NCI-H510A treated with DMSO at 0.1 percent for 48 hours (cell line): ENCODE measurements at places on chromosomes 16 and 17.

DNA sequence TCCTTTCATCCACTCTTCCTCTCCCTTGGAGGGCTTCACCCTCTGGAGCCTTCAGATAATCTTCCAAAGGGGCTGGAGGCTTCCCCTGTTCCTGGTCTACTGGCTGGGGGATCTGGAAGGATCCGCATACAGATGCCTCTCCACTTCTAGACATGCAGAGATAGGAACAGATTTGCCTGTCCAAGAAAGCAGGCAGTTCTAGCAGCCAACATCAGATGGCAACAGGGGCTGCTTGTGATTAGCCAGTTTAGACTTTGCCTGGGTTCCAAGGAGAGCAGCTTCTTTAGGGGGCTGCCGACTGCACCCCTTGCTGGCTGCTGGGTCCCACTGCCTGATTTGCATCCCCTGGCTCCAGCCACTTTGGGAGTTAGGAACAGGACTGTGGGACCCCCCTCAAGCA is 6.2 kb upstream of the CD300A start:
- no peak for DNase-seq

DNA sequence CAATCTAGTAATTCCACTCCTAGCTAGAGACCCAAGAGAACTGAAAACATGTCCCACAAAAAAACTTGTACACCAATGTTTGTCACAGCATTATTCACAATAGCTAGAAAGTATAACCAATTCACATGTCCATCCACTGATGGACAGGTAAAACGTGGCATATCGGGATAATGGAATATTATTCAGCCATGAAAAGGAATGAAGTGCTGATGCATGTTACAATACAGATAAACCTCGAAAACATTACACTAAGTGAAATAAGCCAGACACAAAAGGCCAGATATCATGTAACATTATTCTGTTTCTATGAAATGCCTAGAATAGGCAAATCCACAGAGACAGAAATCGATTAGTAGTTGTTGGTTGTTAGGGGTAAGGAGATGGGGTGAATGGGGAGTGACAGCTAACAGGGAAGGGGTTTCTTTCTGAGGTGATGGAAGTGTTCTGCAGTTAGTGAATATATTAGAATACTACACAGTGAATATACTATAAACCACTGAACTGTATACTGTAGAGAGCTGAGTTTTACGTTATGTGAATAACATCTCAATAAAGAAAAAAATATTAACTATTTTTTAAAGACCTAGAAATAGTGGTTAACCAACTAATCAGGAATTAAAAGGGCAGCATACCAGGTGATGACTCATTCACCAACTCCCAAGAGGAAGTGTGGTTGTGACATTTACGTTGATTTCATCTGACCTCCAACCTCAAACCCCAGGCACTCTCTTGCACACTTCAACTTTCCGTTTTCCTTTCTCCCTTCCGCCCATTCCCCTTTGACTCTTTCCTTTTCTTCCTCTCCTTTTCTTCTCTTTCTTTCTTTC is 48.6 kb downstream of the GAS7 start:
- no peak for DNase-seq

- no peak for DNase-seq
These were observed at the start of gene CTRB1 for GRCh38 chr16:75218256-75219076. Gene CTRB1 (plus strand): TSS chr16:75218988. CDS start chr16:75219008, 20 bp downstream.

DNA sequence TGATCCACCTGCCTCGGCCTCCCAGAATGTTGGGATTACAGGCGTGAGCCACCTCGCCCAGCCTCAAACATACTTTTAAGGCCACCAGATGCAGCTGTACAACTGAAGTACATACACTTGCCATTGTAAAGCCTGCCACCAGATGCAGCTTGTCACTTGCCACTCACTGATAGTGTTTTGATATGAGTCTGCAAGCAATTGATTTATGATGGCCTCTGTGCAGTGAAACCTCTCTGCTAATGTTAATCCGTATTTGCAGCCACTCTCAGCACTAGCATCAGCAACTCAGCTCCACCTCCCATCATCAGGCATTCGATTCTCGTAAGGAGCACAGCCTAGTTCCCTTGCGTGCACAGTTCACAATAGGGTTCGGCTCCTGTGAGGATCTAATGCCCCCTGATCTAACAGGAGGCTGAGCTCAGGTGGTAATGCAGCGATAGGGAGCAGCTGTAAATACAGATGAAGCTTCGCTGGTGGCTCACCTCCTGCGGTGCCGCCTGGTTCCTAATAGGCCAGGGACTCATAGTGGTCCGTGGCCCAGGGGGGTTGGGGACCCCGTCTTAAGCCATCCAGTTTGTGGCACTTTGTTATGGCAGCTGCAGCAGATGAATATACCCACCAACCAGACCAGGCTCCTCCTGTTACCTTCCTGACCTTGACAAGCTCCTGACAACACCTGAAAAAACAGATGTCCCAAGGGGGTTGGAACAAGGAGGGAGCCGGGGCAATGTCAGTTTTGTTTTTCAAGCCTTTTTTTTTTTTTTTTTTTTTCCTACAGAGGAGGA is 1.3 kb upstream of the HERPUD1 start:
- DNase-seq: peak; percentile 70

GRCh38 chr17:19387921-19388521 is 1.0 kb upstream of the MFAP4 start:
- no peak for DNase-seq

DNA sequence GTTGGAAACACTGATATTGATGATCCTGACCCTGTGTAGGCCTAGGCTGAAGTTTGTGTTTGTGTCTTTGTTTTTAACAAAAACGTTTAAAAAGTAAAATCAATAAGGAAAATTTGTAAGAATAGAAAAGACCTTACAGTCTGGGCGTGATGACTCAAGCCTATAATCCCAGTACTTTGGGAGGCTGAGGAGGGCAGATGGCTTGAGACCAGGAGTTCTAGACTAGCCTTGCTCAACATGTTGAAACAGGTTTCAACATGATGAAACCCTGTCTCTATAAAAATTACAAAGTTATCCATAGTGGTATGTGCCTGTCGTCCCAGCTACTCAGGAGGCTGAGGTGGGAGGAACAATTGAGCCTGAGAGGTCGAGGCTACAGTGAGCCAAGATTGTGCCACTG is 18.3 kb upstream of the TOM1L1 start:
- no peak for DNase-seq

DNA sequence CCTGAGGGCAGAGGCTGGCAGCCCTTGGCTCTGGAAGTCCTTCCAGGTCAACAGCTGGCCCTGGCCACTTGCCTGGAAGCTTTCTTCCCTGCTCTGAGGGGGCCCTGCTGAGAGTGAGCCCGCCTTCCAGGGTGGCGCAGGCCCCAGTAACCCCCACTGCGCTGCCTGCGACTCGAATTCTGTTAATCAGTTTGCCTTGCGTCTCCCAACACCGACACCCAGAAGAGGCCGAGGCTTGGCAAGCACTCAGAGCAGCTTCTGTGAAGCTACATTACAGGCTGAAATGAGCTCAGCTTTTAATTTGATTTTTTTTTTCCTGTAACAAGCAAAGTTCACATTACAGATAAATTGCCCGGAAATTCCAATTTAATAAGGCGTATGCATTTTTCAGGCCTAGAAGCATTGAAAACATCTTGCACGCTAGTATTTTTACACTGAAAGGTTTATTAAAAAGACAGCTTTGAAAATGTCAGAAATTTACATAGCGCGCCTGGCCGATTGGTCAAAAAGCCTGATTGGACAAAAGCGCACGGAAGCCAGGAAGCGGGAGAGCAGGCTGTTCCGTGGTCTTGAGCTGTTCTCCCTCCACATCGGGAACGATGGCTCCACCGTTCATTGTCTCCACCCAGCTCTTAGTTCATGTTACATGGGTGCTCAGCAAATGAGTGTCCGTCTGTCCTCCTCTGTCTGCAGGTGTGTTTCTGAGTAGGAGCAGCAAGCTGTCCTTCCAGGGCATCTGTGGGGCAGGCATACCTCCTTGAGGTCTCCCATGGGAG is 65.5 kb upstream of the HSBP1 start:
- DNase-seq: no peak

DNA sequence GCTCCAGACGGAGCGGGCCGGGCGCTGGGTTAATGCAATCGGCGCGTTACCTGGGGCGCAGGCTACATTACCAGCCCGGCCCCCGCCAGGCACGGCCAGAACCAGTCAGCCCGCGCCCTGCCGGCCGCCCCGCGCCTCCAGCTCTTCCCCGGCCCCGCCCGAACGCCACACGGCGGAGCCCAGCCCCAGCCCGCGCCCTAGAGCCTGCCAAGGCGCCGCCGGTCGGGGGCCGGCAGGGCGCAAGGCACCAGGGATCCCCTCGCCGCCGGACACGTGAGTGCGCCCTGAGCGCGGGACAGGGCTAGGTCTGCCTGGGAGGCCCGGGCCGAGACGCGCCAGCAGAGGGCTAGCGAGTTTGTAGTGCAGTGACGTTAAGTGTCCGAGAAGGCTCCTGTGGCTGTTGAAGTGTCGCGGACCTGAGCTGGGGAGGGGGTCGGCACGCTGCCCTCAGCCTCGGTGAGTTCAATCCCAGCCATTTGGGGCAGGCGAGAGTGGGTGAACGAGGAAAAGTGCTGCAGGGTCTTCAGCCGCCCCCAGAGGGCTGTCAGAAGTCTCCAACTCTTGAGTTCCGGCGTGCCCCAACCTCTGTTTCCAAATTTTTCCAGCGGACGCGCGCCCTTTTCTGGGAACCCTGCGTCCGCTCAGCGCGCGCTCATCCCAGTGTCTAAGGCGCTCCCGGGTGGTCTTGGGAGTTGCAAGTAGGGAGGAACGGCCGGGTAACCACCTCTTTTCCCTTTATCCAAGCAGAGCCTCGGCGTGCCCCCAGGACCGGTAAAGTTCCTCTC is at the start of gene SLC6A2:
Gene SLC6A2, plus strand, starts transcription at position 92 of the 785 bp plus-strand sequence. CDS start 707 bp downstream, outside the sequence.
- DNase-seq: no peak
